ENCODE measurements at places on chromosomes 12 and 14.
A peak's percentile ranks its signal among the peaks of the same experiment; 100 is the strongest.

GRCh38 chr12:130917607-130918006 is 36.1 kb upstream of the ADGRD1 start:
- no peak for DNase-seq

- no peak for DNase-seq
Observed at GRCh38 chr12:1080520-1081223, 89.6 kb downstream of the ERC1 start.

- DNase-seq, result no peak
Observed at GRCh38 chr12:93079271-93079670, 150.2 kb upstream of the EEA1 start.

DNA sequence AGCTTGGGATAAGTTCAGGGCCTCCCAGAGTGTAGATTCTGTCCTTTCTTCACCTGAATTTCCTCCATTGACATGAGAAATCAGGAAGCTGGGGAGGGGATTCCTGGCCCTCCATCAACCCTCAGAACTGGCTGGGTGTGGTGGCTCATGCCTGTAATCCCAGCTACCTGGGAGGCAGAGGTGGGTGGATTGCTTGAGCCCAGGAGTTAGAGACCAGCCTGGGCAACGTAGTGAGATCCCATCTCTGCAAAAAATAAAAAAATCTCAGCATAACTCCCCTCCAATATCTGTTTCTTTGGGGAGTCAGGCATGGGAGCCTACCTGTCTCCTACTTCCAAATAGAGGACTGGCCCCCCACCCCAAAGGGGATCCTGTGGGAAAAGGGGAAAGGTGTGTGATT is 59.8 kb upstream of the TBX3 start:
- DNase-seq, result no peak

DNA sequence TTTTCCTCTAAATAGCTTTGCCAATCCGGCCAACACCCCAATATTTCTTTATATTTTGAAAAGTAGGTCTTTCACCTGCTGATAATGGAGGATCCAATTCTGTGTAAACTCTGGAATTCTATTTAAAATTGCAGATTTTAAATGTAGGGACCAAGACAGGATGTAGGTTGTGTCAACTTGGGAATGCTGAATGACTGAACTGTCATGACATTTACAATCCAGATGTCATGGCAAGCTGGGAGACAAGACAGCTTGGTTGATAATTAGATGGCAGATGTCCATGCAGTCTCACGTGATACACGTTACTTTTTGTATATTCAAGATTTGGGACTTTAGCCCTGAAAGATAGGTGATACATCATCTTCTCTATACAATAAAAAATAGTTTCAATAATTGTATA is 477.2 kb downstream of the DIO2 start:
- DNase-seq, result no peak

DNA sequence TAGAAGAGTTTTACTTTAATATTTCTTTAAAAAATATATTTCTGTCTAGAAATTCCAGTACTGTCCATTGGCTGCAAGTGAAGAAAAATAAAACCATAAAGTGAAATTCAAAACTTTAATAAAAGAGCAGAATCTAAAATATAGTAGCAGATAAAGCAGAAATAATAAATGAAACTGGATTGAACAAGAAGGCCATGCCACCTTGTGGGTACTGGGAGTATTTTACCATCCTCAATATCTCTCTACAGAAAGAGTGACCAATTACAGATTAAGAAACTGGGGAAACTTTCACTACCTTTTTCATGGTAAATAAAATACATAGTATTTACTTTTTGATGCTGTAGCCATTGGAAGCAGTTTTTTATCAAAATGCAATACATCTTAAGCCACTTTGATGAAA is 220.5 kb downstream of the BCAT1 start:
- DNase-seq, result no peak

DNA sequence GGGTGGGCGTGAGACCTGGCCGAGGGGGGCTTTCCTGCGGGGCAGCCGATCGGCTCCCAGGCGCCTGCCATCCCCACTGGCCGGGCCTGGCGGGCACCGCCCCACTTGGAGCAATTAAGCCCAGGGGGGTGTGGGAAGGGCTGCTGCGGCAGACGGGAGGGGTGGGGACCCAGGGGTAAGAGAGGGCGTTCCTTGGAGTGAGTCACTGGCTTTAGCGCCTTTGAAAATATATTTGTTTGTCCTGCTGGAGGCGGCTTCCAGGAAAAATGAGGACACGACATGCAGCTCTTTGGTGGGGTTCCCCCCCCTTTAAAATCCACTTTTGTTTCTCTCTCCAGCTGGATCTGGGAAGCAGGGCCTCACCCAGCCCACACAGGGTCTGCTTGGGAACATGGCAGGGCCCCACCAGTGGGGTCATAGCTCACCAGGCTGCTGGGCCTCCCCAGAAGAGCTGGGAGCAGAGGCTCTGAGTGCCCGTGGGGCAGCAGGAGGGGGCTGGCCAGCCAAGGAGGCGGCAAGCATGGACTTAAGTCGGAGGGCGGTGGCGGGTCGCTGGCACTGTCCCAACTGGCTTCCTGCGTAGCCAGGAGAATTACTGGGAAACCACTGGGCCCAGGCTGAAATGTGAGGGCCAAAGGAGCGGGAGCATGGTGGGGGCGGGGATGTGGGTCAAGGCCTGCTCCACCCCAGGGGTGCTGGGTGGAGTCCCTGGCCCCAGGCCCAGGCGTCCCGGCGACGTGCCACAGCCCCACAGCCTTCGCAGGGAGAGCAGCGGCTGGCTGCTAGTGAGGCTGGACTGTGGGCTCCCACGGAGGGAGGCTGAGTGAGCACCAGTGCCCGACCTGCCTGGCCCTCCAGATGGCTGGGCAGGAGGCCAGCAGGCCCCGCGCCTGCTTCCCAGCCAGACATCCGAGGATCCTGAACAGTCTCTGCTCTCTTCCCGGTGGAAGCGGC is 128.0 kb downstream of the RFLNA start:
- DNase-seq, result peak; percentile 90

DNA sequence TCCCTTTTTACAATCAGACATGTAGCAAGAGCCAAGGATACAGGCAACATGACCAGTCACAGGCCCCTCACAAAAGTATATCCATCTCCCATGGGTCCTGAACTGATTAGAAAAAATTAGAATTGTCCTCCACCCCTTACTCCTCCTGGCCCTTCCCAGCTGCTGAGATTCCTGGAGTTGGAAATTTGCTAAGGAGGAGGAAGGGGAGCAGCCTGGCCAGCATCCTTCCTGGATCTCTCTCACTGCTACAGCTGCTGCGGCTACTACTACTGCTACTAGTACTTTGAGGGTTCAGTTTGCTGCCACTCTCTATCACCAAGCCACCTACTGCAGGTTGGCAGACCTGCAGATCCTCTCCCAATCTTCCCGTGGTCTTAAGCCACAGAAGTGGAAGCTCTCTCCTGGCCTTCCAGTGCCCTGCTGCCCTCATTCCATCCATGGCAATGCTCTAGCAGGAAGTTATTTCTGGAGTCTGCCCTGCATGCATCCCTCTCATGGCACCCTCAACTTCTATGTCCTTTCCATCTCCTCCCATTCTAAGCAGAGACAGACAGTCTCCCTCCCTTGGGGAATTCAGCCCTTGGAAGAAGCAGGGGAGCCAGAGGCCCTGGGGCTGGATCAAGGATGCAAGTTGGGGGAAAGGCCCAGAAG is 1.0 kb downstream of the ITGA7 start:
- DNase-seq, result no peak

DNA sequence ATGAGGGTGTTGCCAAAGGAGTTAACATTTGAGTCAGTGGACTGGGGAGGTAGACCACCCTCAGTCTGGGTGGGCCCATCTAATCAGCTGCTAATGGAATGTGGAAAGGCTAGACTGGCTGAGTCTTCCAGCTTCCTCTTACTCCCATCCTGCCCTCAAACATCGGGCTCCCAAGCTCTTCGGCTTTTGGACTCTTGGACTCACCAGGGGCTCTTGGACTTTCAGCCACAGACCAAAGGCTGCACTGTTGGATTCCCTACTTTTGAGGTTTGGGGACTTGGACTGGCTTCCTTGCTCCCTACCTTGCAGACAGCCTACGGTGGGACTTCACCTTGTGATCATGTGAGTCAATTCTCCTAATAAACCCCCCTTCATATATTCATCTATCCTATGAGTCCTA is 276.6 kb upstream of the DIO3 start:
- DNase-seq, result no peak

GRCh38 chr12:131383291-131383690 is 327.6 kb upstream of the SFSWAP start:
- no peak for DNase-seq

DNA sequence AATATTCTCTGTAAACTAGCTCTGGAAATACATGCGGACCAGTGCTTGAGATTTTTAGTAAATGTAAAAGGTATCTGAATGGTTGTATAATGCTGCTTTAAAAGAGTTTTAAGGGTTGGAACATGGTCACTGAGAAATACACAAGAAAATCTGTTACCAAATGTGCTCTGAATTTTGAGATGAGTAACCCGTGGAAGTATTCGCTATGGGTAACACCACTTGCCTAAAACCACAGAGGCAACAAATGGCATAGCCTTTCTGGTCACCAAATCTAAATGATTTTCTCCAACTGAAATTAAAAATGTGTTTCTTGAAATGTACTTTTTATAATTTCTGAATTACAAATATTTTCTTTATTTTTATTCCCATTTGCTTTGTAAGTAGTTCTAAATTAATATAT is 745.7 kb downstream of the DIO2 start:
- DNase-seq, result no peak

DNA sequence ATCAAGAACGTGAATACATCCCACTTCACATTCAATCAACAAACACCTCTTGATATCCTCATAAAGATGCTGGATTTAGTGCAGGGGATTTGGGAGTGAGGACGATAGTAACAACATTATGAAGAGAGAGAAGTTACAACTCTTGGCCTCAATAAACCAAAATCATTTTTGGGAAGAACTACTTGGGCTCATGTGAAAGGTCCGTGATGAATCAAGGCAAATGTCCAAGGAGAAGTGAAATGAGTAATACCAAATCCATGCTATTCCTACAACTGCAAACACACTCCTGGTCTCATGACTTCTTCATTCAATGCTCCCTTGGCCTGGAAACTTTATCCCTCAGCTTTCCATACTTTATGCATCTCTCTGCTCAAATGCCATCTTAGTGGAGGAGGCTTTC is 162.0 kb upstream of the LMNTD1 start:
- no peak for DNase-seq

DNA sequence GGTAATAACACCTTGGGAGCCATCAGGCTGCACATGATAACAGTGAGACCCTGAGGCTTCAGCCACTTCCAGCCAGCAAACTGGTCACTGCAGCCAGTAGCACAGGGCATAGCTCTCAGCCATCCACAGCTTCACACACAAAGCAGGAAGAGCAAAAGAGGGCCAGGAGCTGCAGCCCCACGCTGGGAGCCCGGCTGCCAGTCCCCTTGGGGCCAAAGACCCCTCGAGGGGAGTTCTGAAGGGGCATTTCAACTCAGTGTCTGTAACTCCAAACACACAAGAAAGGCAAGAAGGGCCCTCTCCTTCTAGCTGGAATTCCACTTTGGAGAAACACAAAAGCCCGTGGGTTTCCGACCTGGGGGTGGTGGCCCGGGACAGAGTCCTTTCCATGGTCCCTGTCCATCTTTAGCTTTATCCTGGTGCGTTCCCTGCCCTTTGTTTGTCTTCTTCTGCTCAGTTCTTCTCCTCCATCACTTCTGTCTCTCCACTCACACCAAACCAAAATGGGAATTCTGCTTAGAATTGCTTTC is 151.8 kb upstream of the FKBP4 start:
- DNase-seq, result no peak

DNA sequence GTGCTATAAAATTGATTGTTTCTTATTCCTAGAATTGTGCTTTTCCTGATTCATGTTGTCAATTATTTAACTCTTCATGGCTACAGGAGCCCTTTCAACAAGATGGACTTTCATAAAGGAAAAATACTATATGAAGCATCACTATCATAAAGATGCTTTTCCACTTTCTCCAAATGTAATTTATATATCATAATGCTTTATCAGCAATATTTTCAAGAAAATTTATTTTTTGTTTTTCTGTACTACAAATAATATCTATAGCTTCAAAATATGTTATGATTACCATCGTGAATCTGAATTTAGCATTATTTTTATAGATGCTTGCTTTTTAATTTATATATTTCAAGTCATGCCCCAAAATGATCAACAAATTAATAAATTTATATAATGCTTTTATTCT is 873.5 kb upstream of the LRFN5 start:
- DNase-seq, result no peak

GRCh38 chr12:123001464-123001863 is 21.0 kb downstream of the ARL6IP4 start:
- no peak for DNase-seq

DNA sequence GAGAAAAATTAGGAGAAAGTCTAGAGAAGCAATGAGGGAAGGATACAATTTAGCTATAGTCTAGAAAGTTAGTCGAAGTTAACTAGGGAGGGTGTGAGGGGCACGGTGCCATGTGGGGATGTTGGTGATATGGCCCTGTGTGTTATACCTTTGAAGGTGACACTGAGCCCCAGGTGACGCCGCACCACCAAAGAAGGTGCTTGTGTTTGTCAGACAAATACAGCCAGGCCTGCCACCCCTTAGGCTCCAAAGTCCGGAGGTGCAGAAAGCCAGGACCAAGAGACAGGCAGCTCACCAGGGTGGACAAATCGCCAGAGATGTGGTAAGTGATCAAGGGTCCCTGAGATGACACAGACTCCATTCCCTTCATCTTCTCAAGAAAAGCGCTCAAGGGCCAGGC is 1.1 kb downstream of the C1S start:
- no peak for DNase-seq

GRCh38 chr12:16347391-16348298 is at the start of gene MGST1:
TSS of gene MGST1 (plus strand) at chr12:16347645. CDS start at chr12:16354253, 6,608 bp downstream.
- DNase-seq, result peak; percentile 78

DNA sequence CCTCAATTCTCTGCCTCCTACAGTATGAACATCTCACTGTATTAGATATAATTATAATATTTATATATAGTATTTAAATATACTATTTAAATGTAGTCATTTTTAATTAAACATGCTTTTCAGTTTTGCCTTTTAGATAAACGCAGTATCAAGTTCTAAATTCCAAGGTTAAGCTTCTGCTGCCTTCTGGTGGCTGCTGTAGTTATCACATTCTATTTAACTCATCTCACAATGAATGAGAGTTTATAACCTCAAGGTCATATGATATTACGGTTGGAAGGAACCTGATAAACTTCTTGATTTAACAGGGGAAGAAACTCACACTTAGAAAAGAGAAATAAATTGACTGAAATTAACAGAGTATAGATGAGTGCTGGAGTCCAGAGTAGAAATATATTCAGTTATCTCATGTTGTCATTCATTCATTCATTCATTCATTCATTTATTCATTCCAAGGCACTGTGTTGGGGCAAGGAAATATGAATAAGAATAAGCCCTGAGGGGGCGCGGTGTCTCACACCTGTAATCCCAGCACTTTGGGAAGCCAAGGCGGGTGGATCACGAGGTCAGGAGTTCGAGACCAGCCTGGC is 31.9 kb downstream of the GUCY2C start:
- peak; percentile 1 for DNase-seq

DNA sequence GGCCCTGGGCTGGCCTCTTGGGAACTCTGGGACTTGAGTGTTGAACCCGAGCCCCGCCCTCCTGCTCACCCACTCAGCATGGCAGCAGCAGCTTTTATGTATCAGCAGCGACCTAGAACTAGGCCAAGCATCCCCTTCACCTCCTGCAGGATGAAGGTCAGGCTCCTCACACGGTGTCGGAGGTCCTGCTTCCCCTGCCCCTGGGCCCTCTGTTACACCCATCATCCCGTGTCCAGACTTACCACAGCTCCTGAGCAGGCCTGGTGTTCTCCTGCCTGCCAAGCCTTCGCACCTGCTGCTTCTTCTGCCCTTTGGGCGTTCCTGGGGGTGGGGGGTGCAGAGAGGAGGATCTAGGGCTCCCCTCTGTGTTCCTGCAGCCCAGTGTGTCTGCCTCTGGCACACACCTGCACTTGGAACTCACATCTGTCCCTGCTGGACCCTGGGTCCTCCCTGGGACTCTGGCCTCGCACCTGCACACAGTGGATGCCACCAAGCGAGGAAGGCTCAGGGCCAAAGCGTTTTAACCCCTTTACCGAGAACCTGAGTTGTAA is 80.3 kb downstream of the PAPOLA start:
- DNase-seq, result no peak
